ENCODE measurements at places on chromosomes 3 and 15.

- no peak for DNase-seq
These were observed 13.1 kb downstream of the SLC6A6 start for GRCh38 chr3:14415501-14415900.

DNA sequence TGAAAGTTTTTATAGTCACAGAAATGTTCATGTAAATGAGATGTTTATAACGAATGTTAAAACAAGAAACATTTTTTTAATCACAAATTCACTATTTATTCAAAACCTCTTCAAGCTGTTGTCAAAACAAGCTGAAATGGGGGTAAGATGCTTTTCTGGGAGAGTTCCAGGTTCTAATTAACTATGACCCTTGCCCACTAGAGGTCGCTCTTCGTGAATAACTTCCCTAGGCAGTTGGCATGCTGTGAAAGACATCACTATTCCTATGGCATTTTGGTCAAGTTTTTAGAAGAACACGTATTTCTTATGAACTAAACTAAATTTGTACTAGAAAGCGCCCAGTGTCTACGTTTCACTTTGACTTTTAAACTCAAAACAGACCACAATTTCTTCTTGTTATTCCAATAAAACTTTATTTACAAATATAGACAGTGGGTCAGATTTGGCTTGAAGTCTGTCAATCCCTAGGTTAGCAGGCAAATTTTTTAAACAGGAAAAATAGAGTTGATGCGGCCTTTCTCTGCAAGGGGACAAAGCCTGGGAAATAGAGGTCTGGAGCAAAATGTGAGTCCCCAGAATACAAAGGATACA, 62.8 kb upstream of the CMTM8 start:
- DNase-seq = no peak

DNA sequence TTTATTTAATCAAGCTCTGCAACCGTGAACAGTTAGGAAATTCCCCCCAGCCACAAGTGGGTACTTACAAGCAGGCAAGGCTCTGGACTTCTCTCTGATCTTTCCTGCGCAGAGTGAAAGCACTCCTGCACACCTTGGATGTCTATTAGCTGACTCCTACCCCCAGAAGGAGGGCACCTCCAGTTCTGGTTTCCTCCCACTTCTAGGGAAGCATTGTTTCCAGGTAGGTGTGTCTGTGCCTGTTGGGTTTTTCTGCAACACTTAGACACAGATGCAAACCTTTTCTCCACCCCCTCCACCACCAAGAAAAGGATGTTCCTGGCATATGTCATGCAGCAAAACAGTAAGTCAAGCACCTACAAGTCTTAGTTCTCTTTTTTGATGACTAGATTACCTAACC, at the start of gene ZBED2:
Gene ZBED2 (minus strand): TSS at position 115 of the 400 bp plus-strand sequence. CDS start 1,145 bp downstream, outside the sequence.
- DNase-seq = no peak

DNA sequence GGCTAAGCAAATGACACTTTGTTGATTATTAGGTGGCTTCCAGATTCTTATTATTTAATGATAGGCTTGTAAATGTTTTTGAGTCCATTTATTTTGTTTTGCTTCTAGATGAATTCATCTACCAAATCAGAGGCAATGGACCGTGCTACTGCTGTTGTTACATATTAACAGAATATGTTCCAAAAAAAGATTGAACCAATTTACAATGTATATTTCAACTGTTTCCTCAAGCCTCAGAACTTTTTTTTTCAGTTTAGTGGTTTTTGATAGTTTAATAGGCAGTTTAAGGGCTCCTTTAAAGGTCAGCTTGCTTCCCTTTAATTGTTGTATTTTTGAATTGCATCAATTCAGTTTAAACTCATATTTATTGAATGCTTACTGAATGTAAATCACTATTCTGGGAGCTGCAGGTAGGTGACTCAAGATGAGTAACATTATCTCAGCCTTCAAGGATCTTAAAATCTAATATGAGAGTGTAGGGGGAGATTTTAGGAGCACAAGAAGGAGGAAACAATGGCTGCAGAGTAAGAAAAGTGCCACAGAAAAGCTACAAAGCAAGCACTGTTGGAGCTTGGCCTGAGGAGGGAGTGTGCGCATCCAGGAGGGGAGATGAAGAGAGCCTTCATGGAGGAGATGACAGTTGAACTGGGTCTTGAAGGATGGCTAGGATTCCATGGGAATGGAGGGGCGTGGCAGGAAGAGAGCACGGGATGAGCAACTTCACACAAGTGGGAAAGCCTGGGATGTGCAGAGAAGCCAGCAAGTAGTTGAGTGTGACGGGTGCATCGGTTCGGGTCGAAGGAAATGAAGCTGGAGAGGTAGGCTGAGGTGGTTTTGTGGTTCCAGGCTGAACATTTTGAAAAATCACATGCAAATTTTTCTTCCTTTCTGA, 14.7 kb downstream of the MAP2K1 start:
- DNase-seq = no peak
